Type B pancreatic cell (in vitro differentiated cells): ENCODE measurements at places on chromosomes 7 and 10.
A peak's percentile ranks its signal among the peaks of the same experiment; 100 is the strongest.

GRCh38 chr10:63548860-63549259, 27.7 kb downstream of the REEP3 start:
- no peak overlapping the region for H3K4me3 ChIP-seq
- H3K27me3 ChIP-seq: no peaks in the 10 kb centered on the region
- no peak for DNase-seq
- H3K36me3 ChIP-seq: peaks cover 19% of the 10 kb centered on the region
- H3K27ac ChIP-seq: peak overlapping the region; percentile 57

DNA sequence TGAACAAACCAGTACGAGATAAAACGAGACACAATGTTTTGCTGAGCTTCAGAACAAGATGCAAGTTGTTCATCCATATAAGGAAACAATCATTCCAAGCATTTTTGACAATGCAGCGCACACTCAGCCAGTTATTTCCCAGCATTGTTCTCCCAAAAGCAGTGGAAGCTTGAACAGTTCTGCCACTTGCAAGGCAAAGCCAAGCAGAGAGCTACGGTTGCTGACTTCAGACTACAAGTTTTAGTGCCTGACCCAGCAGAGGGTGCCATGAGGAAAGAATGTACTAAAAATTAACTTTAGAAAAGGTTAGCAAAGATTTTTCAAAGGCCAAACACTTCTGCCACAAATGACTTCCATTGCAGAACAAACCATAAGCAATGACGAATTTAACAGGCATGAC, 152.5 kb downstream of the SLC25A13 start:
- no peak overlapping the region for H3K27ac ChIP-seq
- H3K27me3 ChIP-seq: no peaks in the 10 kb centered on the region
- no peak overlapping the region for H3K4me3 ChIP-seq
- DNase-seq: no peak

- DNase-seq: no peak
- H3K4me1 ChIP-seq: peaks cover 32% of the 10 kb centered on the region
- no peak overlapping the region for H3K4me3 ChIP-seq
- H3K36me3 ChIP-seq: peaks cover 10% of the 10 kb centered on the region
- no peak overlapping the region for H3K27ac ChIP-seq
These were observed 155.0 kb downstream of the RNF216 start for GRCh38 chr7:5626498-5626897.

- H3K4me1 ChIP-seq: peaks cover 52% of the 10 kb centered on the region
- H3K36me3 ChIP-seq: peaks cover 6% of the 10 kb centered on the region
- peaks cover 3% of the 10 kb centered on the region for H3K27me3 ChIP-seq
- no peak overlapping the region for H3K27ac ChIP-seq
- DNase-seq: no peak
These were observed 619.0 kb downstream of the PARD3 start for GRCh38 chr10:34196058-34196433.

- H3K36me3 ChIP-seq: no peaks in the 10 kb centered on the region
- H3K4me3 ChIP-seq: no peak overlapping the region
- peaks cover 31% of the 10 kb centered on the region for H3K4me1 ChIP-seq
These were observed 21.8 kb upstream of the MRC1 start for GRCh38 chr10:17787087-17787961.

- H3K36me3 ChIP-seq: peaks cover 17% of the 10 kb centered on the region
- peaks cover 3% of the 10 kb centered on the region for H3K4me1 ChIP-seq
- no peak for DNase-seq
- H3K27ac ChIP-seq: no peak overlapping the region
- no peak overlapping the region for H3K4me3 ChIP-seq
These were observed 13.9 kb downstream of the TRIM8 start for GRCh38 chr10:102657984-102658724.
